ENCODE measurements at places on chromosomes 3 and 15.
A peak's percentile ranks its signal among the peaks of the same experiment; 100 is the strongest.

GRCh38 chr15:57329582-57330367 is 46.5 kb upstream of the CGNL1 start:
- peak; percentile 86 for DNase-seq

- DNase-seq: no peak
These were observed 8.9 kb downstream of the DUSP7 start for GRCh38 chr3:52047295-52047960.

DNA sequence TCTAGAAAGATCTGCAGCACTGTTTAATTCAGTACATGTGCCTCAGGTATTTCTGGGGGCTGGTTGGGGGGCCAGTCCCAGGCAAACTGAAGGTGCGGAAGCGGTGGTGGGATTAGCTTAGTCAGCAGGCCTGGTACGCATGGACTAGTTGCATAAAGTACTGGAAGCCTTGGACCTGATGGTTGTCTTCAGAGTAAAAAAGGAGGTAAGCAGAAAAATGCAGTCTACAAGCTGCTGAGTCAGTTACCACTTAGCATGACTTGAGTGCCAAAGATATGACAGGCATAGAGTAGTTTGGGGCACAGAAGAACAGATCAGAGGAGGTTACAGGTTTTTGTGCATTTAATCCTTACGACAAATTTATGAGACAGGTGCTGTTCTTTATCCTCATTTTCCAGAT is 19.9 kb upstream of the GOLGA8J start:
- DNase-seq: no peak

- DNase-seq: no peak
These were observed 433.8 kb upstream of the SUCLG2 start for GRCh38 chr3:68088216-68088615.

GRCh38 chr15:88894819-88895767 is at the start of gene HAPLN3:
HAPLN3 (minus strand) TSS chr15:88895544; CDS start chr15:88887298, 8,246 bp downstream.
- peak; percentile 42 for DNase-seq

GRCh38 chr3:147423537-147423797 is 14.3 kb downstream of the ZIC1 start:
- no peak for DNase-seq

Measured in NB4 (cell line).